ENCODE measurements at places on chromosomes 1 and 21.
A peak's percentile ranks its signal among the peaks of the same experiment; 100 is the strongest.

DNA sequence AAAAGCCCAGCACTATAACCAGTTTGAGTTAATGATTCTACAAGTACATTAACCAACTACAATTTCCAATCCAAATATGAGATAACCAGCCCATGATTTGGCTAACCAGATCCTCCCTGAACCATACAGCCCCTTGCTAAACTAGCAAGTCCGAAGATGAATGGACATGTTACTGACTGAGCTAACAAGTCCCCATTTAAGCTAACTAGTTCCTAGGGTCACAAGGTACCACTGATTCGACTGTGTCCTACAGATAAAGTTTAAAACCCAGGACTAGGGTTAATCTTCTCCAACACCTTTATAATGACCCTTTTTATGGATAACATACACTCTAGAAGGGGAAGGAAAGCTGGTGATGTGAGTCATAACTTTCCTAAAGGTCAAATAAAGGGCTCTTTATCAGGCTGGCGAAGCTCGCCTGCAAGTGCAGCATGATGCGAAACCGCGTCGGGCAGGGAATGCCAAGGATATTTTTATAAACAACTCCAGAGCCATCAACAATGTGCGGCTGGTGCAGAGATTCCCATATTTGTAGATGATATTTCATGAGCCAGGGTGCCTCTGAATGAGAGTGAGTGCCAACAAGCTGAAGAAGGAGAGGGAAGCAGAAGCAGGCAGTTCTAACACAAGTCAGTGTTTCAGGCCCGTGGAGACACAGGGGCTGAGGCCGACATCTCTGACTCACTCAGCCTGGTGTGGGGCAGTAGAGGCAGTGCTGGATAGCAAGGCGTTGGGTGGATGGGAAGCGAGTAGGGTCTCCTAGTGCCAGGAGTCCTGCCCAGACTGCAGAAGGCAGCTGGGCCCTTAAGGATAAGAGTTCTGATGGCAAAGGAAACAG, 75.6 kb upstream of the ROR1 start:
- no peak for DNase-seq

GRCh38 chr1:114648503-114648902, 21.3 kb downstream of the DENND2C start:
- DNase-seq, result no peak

- DNase-seq, result no peak
Observed at GRCh38 chr1:217369996-217370551, 260.8 kb downstream of the GPATCH2 start.

- DNase-seq, result no peak
Observed at GRCh38 chr1:17244821-17245740, 3.8 kb upstream of the PADI3 start.

DNA sequence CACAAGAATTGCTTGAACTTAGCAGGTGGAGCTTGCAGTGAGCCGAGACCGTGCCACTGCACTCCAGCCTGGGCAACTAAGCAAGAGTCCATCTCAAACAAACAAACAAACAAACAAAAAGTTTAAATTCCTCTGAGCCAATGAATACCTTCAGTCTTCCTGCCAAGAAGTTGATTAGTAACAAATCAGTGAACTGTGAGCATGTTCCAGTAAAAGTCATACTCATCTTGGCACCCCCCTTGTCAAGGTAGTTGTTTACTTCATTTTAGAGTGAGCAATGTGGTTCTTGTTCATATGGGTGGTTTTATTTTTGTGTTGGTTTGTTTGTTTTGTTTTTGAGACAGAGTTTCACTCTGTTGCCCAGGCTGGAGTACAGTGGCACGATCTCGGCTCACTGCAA, 18.0 kb upstream of the SLC2A7 start:
- peak; percentile 4 for DNase-seq

DNA sequence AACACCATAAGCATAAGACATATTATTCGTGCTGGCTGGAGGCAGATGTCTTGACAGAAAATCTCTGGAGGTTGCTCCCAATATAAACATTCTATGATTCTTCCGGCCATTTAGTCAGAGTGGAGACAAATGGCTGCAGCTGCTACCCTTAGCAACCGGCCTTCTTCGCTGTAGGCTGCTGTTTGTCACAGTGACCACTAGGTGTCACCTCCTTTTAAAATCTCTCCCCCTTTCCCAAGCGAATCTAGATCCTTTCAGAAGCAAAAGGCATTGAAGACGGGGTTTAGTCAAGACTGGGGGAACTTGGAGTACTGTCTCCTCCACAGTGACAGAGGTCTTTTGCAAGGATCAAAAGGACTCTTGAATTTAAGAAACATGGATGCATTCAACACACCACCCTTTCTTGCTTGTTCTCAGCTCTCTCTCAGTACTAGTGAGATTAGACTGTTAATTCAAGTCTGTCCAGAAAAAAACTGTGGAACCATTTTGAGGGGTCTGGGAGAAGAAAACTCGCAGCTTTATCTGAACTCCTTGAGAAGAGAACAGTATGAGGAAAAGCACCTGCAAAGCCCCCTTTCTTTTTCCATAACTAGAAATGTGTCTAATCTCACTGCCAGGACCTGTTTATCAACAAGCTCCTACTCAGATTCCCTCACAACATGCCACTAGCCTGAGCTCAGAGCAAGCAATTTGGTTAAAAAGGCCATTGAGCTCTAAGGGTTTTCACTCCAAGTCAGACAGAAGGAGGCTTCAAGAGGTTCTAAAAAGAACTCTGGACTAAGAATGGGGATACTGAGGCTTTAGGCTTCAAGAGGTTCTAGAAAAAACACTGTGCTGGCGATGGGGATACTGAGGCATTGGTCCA, 408.3 kb upstream of the PLXNA2 start:
- DNase-seq, result peak; percentile 63

GRCh38 chr1:203189951-203190352, 3.4 kb upstream of the CHI3L1 start:
- DNase-seq, result no peak

DNA sequence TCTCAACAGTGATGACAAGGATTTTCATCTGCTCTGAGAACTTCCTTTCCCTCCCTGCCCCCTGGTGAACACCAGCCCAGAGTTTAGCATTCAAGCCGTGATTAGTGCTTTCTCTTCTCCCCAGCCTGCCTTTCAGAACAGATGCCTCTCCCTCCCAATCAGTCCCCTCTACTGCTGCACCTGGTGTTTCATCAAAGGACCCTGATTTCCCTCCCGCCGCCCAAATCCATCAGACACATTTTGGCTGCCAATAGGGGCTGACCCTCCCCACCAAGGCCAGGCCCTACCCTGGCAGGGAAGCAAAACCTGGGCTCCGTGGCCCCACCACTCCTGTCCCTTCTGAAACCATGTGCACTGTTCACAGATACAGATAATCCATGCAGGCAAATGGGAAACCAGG, 34.0 kb upstream of the KLHDC7A start:
- no peak for DNase-seq

DNA sequence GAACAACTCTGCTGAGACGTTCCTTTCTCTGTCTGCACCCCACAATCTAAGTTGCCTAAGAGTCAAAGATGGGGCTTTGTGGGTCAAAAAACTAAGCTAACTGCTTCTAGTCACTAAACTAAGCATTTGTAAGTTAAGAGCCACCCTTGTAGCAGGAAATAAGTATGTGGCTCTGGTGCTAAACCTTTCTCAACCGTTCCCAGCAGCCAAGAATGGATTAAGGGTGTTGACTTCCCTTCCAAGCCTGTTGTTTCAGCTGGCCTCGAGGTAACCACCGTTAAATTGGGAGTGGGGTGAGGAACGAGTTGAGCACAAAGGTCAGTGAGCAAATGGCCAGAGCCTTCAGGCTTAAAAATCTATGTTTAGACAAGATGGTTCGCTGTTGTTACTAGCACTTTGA, 169.1 kb downstream of the TRIM33 start:
- no peak for DNase-seq

- DNase-seq, result no peak
Observed at GRCh38 chr1:22332795-22333499, 118.7 kb upstream of the ZBTB40 start.

GRCh38 chr1:206467915-206468314, 2.4 kb upstream of the IKBKE start:
- no peak for DNase-seq

DNA sequence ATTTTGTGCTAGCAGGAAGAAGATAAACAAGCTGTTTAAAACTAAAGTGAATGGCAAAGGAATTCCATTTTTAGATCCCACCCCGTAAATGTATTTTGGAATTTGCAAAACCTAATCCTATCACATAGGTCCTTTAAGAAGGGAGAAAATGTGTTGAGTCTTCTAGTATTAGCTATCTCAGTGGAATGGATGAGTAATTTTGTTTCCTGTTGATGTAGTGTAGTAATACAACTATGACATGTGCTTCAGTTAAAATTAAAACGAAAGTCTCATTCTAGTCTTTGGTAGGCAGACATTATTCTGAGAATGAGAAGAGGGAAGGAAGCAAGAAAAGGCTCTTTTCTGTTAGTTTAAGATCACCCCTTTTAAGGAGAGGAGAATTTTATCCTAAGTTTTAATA, 265.9 kb upstream of the C1orf105 start:
- peak; percentile 63 for DNase-seq

- DNase-seq, result no peak
Observed at GRCh38 chr21:18161841-18162240, 82.8 kb upstream of the CHODL start.

- DNase-seq, result peak; percentile 17
Observed at GRCh38 chr1:66315671-66316070, 218.3 kb upstream of the SGIP1 start.

DNA sequence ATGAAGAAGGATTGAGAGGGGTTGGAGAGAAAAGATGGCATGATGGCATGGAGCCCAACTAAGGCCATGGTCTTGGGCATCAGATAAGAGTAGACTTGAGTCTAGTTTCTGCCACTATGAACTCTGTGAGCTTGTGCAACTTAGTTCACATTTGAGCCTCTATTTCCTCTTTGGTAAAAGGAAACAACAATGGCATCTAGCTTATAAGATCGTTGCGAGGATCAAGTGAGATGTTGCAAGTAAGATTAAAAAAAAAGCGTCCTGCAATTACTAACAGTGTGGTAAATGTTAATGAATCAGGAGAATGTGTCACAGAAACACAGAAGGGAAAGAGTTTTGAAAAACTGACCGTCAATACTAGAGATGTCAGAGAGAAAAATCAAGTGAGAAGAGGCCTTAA, 202.9 kb upstream of the FGGY start:
- no peak for DNase-seq

DNA sequence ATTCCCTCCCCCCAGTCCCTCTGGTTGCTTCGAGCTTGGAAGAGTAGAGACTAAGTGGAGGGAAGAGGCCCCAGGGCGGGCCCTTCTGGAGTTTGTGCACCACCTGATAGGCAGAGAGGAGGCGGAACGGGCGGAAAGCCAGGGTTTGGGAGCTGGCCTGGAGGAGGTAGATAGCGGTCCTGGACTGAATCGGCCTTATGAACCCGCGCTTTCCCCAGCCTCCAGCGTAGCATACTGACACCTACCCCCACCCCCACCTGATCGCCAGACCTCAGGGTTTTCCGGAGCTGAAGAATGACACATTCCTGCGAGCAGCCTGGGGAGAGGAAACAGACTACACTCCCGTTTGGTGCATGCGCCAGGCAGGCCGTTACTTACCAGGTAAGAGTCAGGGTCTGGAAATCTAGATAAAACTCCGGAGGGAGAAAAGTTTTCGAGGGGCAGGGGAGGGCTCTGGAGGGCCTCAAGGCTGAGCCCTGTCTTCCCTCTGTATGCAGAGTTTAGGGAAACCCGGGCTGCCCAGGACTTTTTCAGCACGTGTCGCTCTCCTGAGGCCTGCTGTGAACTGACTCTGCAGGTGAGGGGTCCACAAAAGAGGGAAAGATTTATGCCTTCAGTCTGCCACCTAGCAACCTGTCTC, 705 bp downstream of the UROD start:
- DNase-seq, result peak; percentile 56

DNA sequence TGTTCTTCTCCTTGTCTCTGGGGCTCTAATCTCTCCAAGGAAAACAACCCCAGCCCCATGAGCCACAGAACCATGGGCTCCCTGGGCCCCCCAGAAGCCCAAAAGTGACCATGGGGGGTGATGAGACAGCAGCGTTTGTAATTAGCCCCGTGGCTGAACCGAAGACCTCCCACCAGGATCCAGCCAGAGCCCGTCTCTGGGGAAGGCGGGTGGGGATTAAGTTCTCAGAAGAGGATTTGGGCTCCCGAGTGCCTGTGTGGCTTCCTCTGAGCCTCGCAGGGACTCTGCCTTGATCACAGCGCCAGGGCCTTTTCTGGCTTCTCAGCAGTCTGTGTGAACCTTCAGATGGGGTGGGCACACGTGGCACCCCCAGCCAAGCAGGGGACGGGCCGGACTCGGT, 77.0 kb downstream of the ALPL start:
- DNase-seq, result peak; percentile 7

DNA sequence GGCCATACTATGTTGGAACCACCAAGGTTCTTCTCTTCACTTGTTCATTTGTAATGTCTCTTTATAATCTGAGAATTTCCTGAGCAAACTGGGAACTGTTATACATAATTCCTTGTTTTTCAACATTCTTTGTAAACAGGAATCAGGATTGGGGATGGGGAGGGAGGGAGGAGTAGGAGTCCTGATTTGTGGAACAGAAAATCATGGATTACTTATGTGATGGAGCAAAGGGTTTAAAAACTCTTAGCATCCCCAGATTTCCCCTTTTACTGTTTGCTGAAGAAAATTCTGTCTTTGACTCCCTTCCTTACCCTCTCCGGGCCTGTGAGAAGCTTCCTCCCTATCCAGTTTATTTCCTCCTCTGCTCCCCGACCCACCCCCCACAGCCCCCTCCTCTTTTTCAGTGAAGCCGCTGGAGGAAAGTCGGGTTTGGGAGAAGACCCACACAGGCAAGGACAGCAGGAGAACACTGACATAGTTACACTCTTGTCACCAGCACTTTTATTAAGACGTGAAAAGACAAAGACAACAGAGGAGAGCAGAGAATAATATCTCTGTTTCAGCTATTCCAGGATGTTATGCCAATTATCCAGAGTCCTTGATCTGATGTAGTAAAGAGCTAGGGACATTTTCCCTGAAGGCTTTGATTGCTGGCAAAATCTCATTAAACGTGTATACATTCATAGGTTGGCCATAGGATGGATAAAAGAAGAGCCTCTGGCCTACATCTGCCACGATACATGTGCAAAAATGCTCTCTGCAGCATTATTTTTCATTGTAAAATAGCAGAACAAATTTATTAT, 4.6 kb upstream of the NBPF1 start:
- no peak for DNase-seq

- peak; percentile 39 for DNase-seq
Observed at GRCh38 chr1:94416901-94417727, 1.1 kb upstream of the ABCD3 start.

DNA sequence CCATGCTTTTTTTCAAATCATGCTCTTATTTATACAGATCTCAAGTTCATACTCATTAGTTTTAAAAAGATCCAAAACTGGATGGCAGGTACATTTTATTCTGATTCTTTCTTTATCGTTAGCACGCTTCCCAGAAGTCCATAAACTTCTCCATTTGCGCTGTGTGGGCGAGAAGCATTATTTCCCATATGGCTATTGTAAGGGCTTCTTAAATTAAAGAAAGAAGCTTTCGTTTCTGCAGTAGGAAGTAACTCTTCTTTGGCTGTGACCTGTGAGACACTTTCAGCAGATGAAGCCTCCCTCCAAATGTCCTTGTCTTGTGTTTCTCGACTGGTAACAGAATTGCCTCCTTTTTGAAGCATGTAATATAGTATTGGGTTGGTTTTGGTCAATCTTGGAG, 100.2 kb downstream of the NRIP1 start:
- no peak for DNase-seq

GRCh38 chr21:36654796-36655325, 44.1 kb upstream of the SIM2 start:
- no peak for DNase-seq

- no peak for DNase-seq
Observed at GRCh38 chr1:209720326-209720725, 15.7 kb downstream of the HSD11B1 start.
